NCI-H1436 treated with DMSO at 0.1 percent for 48 hours (cell line): ENCODE measurements at places on chromosomes 6 and 20.

DNA sequence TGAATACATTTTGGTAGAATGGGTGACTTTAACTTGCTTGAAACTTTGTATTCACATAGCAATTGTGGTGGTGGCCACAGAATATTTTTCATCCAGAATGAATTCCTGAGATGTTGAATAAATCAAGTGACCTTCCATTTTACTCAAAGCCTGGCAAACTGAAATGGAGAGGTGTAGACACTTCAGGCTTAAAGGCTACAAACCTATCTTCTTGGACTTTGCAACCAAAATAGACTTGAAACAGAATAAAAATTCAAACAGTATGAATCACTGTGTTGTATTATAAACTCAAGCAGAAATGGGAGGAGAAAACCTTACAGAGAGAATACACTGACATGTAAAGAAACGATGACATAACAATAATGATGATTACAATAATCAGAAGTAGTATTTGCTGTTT is 371.6 kb downstream of the BCKDHB start:
- no peak for DNase-seq

- DNase-seq: peak; percentile 56
These were observed 4.3 kb downstream of the CCDC167 start for GRCh38 chr6:37495244-37495934.

GRCh38 chr6:153625089-153625488 is 414.0 kb upstream of the OPRM1 start:
- DNase-seq: no peak

DNA sequence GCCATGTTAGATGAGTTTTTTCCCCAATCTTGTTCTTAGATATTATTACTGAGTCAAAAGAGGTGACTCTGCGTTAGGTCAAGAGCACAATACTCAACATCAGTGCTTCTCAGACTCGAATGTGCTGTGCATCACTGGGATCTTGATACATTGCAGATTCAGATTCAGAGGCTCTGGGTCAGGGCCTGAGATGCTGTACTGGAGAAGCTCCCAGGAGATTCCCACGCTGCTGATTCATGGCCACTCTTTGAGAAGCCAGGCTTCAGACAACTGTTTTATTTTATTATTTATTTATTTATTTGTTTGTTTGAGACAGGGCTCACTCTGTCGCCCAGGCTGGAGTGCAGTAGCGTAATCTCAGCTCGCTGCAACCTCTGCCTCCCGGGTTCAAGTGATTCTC is 41.4 kb upstream of the ARID1B start:
- no peak for DNase-seq

DNA sequence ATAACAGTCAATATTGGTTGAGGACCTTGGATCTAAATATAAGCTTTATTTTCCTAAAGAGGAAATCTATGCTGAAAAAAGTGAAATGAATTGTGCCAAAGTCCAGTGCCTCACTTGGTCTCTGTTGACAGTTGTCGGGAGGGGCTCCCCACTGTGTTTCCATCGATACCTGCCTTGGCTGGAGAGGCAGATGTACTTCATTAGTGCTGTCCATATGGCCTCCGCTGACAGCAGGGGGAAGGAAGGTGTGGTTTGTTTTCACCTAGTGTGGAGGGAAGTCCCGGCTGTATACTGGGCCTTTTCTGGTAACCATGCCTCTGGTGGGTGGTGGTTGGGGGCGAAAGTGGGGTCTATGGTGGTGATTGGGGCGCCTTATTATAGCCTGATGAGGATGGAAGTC is 42.7 kb downstream of the CD2AP start:
- DNase-seq: no peak

DNA sequence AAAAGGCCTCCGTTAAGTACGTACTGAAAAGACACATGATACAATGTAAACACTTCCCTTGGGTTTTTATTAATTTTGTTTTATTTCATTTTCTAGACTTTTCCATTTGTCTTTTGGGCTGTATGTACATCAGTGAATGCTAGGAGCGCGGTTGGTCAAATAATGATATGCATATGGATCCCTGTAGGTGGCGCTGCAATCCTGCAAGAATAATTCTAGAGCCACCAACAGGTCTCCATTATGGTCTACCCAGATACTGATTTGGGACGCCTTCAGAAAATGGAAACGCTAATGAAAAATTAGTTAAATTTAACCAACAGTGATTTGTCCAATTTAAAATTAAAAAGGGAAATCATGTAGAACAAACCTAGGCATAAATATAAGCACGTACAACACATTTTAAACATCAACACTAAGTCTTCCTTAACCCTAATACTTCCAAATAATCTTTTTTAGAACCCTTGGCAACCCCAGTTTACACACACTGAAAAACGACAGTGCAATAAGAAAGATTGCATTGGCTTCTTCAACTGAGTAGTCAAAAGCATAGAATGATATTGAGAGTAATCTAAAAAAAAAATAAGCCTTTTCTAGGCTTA is 433.5 kb downstream of the RFPL4B start:
- no peak for DNase-seq

- DNase-seq: no peak
These were observed 4.4 kb downstream of the GZF1 start for GRCh38 chr20:23366384-23366783.
